Right atrium auricular region (tissue), 2 donors: ENCODE measurements at places on chromosomes 11 and 22. TPM values are rescaled to one million over a fixed set of nuclear protein-coding genes. Genes with fewer than 3 reads are reported as not detected.

Gene MUC5AC
- not detected for total RNA-seq

Gene RASSF10
- 1.2 TPM for total RNA-seq

Gene AIFM3
- 1.0 TPM for total RNA-seq

Gene IL18
- 11.1 TPM for total RNA-seq

Gene NPAS4
- 0.19 TPM for total RNA-seq

Gene SCGB1D2
- total RNA-seq = not detected

Gene CRYBB2
- not detected for total RNA-seq

Gene PLEKHB1
- total RNA-seq = 23.8 TPM

Gene KRTAP5-7
- total RNA-seq = not detected

GRCh38 chr22:29964776-29965175, 81.8 kb downstream of the MTMR3 start:
- no peak for DNase-seq

- DNase-seq = no peak
Observed at GRCh38 chr22:17205432-17205831, 13.8 kb downstream of the ADA2 start.

GRCh38 chr11:2581931-2582350, 117.9 kb downstream of the KCNQ1OT1 start:
- no peak for DNase-seq

GRCh38 chr11:109196016-109196415, 226.0 kb upstream of the C11orf87 start:
- DNase-seq = no peak

- DNase-seq = no peak
Observed at GRCh38 chr11:63489879-63490278, 1.1 kb downstream of the PLAAT5 start.

DNA sequence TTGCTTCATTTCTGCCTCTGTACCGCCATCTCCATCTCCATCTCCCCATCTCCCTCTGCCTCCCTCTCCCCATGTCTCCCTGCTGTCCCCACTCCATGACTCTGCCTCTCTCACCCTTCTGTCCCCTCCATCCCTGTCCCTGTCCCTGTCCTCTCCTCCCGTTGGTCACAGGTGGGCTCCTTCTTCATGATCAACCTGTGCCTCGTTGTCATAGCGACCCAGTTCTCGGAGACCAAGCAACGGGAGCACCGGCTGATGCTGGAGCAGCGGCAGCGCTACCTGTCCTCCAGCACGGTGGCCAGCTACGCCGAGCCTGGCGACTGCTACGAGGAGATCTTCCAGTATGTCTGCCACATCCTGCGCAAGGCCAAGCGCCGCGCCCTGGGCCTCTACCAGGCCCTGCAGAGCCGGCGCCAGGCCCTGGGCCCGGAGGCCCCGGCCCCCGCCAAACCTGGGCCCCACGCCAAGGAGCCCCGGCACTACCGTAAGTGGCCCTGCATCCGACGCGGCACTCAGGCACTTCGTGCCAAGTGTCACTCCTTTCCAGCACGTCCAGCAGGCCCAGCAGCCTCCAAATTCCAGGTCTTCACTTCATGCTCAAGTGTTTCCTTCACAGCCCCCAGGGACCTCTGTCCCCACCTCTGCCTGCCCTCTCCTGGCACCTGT, 76.0 kb downstream of the CACNA1I start:
- no peak for DNase-seq

- DNase-seq = no peak
Observed at GRCh38 chr11:64534391-64534801, 56.6 kb upstream of the SLC22A12 start.

GRCh38 chr11:120306519-120307242, 18.4 kb upstream of the TLCD5 start:
- no peak for DNase-seq

DNA sequence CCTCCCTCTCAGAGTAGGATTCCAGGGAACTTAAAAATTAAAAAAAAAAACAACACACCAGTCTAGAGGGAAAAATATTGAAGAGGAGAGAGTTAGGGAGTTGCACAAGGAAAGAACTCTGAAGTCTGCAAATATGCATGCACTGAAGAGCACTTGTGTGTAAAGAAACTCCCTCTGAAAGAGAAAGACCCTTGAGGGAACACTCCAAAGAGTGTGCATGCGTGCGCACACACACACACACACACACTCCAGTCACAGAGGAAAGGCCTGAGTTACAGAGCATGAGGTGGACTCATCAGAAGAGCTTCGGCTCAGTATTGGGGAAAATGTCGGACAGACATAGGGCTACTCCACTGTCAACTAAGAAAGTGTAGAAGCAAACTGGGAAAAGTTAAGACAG, 30.1 kb downstream of the GGTLC2 start:
- DNase-seq = no peak
